ENCODE measurements at places on chromosomes 6 and 20.

DNA sequence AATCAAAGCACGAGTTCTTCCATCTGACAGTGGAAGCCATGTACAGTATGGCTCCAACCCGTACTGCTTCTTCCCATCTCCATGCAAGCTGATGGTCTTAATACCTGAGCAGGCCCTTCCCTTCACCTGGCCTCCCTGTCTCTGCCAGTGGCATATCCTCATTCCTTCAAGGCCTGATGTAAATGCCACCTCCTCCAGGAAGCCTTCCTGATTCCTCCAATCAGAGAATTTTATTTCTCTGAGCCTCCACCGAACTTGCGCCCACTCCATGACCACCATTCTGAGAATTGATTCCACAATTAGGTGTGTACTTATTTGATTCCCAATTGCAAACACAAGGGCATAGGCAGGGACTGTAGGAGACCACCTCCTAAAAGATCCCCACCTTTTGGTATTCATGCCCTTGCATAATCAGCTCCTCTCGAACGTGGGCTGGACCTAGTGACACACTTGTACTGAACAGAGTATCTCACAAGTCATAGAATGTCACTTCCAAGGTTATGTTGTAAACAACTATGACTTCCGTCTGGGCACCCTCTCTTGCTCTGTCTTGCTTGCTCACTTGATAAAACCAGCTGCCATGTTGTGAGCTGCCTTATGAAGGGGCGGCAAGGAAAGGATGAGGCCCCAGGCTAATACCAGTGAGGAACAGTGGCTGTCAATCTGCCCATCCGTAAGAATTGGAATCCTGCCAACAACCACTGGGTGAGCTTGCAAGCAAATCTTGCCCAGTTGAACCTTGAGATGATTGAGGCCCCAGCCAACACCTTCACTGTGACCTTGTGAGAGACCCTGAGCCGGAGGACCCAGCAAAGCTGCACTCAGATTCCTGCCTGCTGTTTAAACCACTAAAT lies 38.8 kb downstream of the CPNE5 start:
- no peak for DNase-seq

DNA sequence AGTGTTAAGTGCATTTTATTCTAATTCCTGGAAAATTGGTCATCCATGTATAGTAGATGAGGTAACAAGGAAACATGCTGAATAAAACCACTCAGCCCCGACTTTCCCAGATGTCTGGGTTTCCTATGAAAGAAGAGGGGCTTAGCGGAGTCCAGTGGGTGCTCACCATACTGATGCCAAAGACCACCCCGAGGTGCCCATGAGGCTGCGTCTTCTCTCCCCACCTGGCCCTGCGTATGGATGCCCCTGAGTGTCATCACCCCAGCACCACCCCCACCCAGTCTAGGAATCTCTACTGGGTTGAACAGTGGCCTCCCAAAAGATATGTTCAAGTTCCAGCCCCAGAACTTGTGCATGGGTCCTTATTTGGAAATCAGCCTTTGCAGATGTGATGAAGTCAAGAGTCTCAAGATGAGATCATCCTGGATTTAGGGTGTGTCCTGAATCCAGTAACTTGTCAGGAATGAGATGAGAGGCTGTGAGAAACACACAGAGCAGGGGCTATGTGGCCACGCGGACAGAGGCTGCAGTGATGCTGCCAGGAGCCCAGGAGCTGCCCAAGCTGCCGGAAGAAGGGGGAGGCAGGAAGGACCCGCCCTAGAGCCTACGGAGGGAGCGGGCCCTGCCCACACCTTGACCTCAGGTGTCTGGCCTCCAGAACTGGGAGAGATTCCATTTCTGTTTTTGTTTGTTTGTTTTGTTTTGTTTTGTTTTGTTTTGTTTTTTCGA lies 124.6 kb upstream of the CDH4 start:
- no peak for DNase-seq

GRCh38 chr6:167079853-167080297 lies 43.0 kb upstream of the CCR6 start:
- no peak for DNase-seq

- DNase-seq = no peak
Measured at GRCh38 chr6:142013287-142013686, 119.4 kb upstream of the GJE1 start.

- no peak for DNase-seq
Measured at GRCh38 chr6:11255610-11256009, 23.1 kb upstream of the NEDD9 start.

GRCh38 chr6:26158076-26158580 lies 70.9 kb downstream of the HFE start:
- no peak for DNase-seq

All from NCI-H446 treated with DMSO at 0.1 percent for 48 hours (cell line).